GM12865 (cell line): ENCODE measurements at places on chromosomes 16 and 17.

GRCh38 chr17:71883258-71883657, 237.6 kb upstream of the SOX9 start:
- no peak for DNase-seq

- DNase-seq: no peak
Measured at GRCh38 chr17:65564793-65565192, 3.3 kb upstream of the AXIN2 start.

- DNase-seq: no peak
Measured at GRCh38 chr16:85635545-85636140, 22.5 kb downstream of the GSE1 start.

DNA sequence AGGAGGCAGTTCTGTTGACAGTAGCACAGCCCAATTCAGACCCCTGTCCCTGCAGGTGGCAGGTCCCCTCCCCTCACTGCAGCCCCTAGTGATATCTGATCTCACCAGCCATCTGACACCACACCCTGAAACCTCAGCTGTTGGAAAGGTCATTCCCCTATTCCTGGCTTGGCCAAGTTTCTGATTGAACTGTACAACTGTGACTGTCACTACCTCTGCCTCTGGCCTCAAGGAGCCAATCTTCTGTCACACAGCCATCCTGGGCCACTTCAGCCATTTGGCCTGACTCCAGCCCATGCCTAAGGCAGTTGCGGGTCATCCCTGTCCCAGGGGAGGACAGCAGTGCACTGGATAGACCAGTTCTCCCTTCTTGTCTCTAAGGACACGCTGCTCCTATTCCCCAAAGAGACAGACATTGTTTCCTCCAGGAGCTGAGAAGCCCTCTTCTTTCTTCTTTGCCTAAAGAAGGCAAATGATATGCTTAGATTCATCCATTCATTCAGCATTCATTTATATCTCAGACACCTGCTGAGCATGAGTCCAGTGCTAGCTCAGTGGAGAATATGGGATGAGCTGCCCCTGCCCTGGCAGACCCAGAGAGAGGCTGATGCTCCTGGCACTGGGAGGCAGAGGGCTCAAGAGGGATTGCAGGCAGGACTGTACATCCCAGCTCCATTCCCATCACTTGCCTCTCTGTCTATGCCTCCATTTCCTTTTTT, 4.6 kb upstream of the ALDOA start:
- DNase-seq: no peak

DNA sequence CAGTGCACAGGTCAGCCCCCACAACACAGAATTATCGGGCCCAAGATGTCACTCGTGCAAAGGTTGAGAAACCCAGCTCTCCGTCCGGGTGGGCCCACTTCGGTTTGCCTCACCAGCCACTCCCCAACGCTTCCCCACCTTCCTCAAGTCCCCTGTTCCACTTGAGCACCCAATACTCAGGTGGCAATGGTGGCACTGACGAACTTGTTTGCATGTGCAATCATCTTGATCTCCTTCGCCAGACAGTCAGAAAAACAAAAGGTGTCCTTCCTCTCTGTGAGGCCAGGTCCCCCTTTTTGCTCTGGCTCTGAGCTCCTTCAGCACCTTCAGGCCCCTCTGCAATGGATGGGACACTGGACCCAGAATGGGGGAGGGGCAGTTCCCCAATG, 3.7 kb downstream of the GGA2 start:
- DNase-seq: peak; percentile 29

DNA sequence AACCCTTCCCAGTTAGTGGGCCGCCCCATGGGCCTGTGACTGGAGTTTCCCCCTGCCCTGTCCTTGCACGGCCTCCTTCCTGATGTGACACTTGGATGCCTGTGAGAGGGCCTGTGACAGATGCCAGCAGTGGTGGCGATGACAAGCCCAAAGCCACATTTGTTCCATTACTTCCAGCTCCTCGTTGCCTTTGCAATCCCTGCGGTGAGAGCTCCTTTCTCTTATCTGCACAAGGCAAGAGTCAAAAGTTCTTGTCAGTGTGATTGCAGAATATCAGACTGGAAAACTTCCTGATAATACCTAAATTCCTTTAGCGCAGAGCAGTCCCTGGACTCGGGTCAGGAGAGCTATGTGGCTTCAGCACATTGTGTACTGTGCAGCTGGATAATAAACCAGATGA, 54.4 kb upstream of the ARHGAP44 start:
- no peak for DNase-seq

- no peak for DNase-seq
Measured at GRCh38 chr17:21001111-21001812, 41.5 kb downstream of the USP22 start.

DNA sequence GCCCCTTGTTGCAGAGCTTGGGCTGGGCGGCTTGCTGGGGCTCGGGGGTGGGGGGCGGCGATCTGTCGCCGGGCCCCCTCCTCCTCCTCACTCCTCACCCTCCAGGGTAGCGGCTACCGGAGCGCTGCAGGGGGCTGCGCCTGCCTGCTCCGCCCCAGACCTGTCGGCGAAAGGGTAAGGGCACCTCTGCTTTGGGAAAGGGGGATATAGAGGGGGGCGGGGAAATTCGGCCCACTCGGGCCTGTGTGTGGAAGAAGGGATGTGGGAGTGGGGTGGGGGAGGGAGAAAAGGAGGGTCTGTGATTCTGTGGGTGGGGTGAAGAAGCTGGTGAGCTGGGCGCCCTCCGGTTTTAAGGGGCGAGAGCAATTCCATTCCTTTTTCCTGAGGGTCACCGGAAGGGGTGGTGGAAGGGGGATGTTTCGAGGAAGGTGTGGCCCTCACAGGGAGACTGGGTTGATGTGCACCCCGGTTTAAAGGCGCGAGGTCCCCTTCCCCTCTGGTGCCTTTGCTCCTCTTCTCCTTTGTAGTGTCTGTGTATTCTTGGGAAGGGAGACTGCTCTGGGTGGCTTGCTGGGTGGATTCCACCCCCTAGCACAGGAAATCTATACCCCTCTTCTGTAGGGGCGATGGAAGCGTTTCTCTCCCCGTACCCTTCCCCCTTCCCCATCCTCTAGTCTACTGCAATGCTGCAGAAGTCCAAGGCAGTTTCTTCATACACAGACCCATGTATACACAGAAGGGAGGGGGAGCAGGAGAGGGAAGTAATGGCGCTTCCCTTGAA, 878 bp downstream of the TAOK1 start:
- peak; percentile 18 for DNase-seq
